ENCODE measurements at places on chromosomes 3 and 15.

DNA sequence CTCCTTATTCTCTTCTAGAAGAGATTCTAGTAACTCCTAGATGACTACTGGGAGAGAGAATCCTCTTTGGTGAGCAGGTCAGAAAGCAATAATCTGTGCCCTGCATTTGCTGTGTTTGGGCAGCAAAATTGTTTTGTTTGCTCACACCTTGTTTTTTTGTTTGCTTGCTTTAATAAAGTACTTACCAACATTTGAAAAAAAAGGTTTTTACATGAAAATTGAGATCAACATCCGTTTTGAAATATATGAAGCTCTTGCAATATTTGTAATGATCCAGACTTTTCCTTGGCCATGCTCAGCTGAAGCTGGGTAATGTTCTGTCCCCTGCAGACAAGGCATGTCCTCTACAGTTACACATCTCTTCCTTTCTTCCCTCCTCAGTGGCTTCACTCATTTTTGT is 62.2 kb downstream of the DIPK2A start:
- DNase-seq = no peak

DNA sequence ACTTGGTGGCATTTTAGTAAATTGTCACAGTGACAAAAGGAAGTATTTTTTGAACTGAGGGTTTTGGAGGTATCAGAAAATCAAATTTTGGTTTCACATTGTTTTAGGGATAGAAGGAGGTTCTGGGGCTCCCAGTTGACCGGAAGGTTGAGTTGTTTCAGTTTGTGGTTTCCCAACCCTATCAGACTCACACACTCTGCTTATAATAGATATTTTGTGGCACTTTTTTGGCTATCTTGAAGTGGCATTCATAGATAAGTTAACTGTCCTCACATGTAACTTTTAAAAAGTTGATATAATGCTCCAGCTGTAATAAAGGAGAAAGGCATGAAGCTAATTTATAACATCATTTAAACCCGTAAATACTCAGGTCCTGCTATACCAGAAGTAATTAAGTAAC is 12.8 kb downstream of the ARMC8 start:
- DNase-seq = no peak

DNA sequence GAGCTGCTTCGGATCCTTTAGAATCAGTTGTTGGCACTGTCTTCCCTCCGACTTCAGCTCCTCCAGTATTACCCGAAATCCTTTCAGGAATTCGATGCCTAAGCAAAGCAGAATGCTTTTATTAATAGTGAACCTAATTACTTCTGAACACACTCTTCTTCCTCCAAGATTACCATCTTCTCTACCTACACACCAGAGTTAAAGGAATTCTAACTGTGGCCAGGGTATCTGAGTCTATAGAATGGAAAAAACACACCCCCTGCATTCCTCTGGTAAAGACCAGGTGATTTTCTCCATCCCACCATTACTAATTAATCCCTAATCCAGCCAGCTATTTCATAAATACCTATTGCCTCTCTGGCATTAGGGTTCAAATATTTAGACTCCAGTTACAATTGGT is 49.8 kb downstream of the SPATA12 start:
- no peak for DNase-seq

- DNase-seq = no peak
Measured at GRCh38 chr15:76756381-76756780, 148.8 kb downstream of the SCAPER start.

DNA sequence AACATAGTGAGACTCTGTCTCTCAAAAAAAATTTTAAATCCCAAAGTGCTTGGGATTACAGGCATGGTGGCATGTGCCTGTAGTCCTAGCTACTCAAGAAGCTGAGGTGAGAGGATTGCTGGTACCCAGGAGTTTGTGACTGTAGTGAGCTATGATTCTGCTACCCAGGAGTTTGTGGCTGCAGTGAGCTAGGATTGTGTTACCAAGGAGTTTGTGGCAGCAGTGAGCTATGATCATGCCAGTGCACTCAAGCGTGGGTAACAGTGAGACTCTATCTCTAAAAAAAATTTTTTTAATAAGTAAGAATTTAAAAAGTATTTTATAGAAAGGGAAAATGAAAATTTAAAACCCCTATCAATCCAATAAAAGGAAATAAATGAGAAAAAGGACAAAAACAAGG is 69.5 kb downstream of the FAIM start:
- DNase-seq = no peak

DNA sequence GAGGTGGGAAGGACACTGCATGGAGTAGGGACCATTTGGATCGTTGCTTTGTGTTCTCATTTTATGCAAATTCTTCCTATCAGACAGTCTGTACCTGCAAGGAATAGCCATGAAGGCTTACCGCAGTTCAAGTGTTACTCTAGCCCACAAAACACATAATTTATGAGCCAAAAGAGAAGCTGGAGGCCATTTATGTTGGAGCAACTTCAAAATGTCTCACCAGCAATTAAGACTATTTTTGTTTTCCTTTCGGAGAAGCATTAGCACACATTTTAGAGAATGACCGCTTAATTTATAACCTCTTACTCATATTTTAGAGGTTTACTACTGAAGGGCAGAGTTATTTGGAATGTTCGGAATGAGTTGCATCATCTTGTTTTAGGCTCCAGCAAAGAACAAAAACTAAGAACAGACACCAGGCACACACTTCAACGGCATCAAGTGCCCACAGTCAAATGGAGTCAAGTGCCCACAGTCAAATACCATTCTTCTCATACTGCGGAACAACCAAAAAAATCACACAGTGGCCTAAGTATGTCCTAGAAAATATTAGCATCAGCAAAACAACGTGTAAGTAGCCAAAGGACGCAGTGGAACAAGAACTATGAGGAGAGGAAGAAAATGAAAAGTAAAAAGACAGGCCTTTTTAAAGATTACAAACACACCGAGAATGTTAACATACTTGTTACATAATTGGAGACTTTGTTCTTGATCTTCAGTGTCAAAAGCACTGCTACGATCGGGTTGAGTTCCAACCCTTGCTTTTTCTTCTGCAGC is 17.5 kb upstream of the GOLGA8J start:
- DNase-seq = no peak

DNA sequence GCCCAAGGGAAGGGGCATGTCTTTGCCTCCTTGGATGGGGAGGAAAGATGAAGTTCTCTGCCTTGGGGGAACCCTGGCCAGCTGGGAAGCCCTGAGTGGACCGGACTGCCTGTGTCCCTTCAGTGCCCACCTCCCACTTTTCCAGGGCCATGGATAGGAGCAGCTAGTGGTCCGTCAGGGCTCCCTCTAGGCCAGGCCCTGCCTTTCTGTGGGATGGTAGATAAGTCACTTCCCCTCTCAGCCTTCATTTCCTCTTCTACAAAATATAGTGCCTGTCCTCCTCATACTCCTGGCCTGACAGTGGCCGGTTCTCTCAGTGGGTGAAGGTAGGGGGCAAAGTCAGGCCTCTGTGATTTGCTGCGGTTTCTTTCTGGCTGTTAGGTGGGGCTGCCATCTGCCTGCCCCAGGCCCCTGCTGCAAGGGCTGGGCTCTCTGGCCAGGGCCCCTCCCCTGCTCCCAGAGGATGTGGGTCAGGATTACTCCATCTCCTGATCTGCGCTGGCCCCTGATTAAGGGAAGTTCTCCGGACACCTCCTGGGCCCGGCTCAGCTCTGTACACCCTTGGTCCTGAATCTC is 1.4 kb downstream of the PLEKHO2 start:
- no peak for DNase-seq

- no peak for DNase-seq
Measured at GRCh38 chr3:54849360-54849759, 78.5 kb downstream of the LRTM1 start.

- no peak for DNase-seq
Measured at GRCh38 chr15:100771746-100772145, 107.9 kb upstream of the ALDH1A3 start.

DNA sequence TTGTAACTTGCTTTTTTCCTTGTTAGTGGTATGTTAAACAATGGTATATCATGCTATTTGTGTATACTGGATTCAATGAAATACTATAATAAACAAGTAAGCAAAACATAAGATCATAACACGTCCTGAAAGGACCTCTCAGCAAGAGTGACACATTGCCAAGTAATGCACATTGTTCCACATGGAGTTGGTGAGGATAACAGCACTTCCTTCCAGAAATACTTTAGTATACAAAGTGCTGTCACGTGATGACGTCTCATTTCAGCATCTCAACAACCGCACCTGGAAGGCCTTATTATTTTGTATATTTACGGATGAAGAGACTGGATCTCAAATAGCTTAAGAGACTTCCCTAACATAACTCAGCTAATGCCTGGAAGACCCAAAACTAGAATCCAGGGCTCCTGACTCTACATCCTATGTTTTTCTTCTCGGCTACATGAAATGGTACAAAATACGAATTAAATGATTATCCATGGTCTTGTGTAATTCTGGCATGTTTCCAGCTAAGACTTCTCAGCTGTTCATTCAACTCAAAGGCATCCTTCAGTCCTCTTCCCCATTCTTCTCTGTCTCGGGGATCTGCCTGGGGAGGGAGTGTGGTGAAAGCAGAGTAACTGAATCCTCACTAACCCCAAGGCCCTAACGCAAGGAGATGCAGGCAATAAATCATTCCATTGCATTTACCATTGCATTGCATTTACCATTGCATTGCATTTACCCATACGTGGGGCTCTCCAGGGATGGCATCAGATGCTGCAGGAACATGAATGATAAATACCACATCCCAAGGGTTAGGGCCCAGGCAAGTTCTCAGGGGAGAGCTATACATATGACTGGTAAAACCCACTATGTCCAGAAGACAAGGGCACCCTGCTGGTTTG is 79.2 kb downstream of the LIPC start:
- DNase-seq = no peak

- no peak for DNase-seq
Measured at GRCh38 chr3:48372862-48373435, 930 bp downstream of the FBXW12 start.

DNA sequence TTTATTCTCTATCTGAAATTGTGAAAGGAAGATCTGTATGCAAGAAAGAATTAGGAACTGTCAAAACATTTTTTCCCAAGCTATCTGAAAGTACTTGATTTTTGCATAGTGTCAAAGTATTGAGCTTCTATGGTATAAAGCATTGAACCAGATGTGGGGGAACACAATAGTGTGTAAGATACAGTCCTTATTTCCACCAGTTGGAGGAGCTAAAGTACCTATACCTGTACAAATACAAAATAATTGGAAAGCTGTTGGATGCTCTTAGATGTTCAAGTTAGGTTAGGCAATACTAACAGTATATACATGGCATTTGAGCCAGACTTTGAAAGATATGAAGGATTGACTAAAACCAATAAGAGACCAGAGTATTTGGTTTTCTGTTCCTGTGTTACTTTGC is 148.4 kb downstream of the B3GALNT1 start:
- no peak for DNase-seq

DNA sequence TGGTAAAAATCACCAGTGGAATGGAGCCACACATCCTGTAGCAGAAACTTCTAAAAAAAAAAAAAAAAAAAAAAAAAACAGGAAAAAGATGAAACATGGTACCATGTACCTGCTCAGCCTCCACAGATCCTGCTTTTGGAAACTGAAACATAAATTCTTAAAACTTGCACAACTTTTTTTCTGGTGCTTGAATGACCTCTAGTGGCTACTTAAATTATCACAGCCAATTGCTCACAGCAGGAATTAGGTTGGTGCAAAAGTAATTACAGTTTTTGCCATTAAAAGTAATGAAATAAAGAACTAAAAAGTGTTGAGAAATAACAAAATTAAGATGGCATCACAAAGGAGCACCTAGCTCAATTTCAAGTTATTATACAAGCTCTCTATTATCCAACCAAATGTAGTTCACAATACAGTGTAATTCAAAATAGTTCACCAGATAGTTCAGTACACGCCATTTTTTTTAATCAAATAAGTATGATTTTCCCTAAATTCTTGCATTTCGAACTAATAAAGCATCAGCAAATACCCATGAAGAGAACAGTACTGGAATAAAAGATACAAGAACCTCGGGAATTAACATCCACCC is 80.6 kb downstream of the ULK4 start:
- DNase-seq = no peak

- DNase-seq = no peak
Measured at GRCh38 chr15:70879401-70879800, 12.8 kb downstream of the THAP10 start.

- DNase-seq = no peak
Measured at GRCh38 chr3:173862701-173863100, 465.2 kb downstream of the NLGN1 start.

GRCh38 chr15:96343113-96344059 is 12.9 kb downstream of the NR2F2 start:
- no peak for DNase-seq

GRCh38 chr3:71355037-71355436 is 228.5 kb downstream of the FOXP1 start:
- DNase-seq = no peak

DNA sequence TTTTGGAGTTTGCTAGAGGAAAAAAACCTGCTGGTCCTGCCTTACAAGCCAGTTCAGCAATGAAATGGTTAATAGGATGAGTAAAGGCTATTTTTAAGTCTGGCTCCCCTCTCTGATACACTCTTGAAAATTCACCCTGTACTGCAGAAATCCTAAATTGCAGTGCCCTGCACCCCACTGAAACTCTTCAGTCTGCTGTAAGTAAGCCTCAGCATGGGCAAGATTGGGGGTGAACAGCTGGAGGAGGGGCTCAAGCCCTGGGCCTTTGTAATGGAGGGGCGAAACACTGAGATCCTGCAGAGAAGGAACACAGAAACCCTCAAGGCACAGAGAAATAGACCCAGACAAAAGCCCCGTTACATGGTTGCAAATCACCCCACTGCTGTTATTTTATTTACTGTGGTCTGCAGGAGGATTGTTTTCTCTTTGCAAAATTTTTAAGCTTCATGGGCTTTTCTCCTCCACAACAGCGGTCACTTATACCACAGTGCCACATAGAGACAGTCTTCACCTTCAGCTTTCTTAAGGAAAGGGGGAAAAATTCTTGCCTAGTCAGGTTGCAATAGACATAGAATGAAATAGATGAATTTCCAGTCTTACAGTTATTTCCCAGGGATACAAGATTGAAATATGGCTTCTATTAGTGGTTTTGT is 45.0 kb downstream of the SOX2 start:
- no peak for DNase-seq

GRCh38 chr3:177154733-177155132 is 42.5 kb downstream of the TBL1XR1 start:
- no peak for DNase-seq

DNA sequence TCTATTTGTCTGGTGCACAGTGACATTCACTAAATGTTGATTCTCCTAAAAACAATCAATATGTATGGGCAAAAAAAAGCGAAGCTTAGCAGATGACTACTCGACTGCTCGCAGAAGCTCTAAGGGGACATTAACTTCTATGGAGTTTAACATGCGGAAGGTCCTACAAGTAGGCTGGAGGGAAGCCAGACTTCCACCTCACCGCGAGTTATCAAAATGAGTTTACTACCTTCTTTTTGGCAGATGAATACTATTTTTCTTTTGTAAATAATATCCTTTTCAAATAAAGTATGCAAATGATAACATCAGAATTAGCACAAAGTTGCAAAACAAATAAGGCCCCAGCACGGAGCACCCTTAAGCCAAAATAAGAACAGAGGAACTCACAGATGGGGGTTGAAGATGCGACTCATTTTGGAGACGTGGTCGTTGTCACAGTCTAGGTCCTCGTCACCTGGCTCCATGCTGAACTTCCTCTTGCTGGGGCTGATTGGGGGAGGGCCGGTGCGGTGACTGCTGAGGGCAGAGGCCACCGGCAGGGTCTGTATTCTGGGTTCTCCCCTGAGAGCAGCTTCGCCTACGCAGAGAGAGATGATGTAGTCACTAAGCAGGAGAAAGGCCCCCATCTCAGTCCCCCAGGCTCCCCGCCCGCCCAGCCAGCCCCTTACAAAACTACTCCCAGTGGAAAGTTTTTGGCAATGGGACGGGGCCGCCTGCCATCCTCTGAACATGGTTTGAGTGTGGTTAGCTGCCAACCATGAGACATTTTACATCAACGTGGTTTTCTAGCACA is 42.1 kb downstream of the VGLL4 start:
- no peak for DNase-seq

GRCh38 chr3:13515786-13516759 is 32.9 kb upstream of the FBLN2 start:
- DNase-seq = no peak
